Dermis blood vessel endothelial cell (primary cell): ENCODE measurements at places on chromosomes 5 and 9. TPM values are rescaled to one million over a fixed set of nuclear protein-coding genes. Genes with fewer than 3 reads are reported as not detected.

DNA sequence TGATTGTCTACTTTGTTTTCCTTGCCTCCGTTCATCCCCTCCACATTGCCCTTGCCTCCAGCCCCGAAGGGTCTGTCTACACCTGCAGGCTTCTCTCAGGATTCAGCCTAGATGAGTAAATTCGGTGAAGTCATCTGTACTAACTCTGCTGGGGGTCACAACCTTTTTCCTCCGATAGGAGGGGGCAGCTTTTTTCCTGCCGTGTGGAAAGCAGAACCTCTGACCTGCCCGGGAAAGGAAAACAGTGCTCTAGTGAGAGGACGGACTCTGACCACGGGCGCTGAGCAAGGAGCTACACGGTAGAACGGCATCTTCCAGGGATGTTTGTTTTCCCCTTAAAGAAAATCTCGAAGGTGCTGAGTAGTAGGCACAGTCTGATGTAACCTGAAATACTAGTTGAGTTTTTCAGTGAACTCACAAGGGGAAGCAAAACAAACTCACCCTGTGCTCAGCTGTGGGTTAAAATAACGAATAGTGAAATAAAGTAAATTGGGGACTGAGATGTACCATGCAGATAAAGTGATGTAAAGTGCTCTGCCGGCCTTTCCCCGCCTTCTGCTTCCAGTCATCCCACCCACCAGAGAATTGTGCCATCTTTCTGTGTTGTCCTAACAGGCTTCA is 281.8 kb downstream of the AOPEP start:
- peak; percentile 66 for DNase-seq

DNA sequence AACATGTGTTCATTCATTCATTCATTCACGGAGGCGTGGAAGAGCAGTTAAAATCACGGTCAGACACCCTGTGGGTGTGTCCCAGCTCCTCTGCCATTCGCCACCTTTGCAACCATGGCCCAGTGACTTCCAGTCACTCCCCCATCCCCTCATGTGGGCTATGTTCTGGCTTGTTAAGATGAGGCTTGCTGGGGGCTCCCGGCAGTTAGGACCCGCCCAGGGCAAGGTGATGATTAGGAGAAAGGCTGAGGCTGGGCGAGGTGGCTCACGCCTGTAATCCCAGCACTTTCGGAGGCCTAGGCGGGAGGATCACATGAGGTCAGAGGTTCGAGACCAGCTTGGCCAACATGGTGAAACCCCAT is 24.9 kb upstream of the PTGES start:
- no peak for DNase-seq

Gene PCDHB10
- total RNA-seq, result 0.51 and 0.70 TPM in 2 replicates

- DNase-seq, result no peak
Measured at GRCh38 chr5:39658866-39659265, 234.1 kb upstream of the DAB2 start.

Gene TMC1
- total RNA-seq, result 0.74 and 3.4 TPM in 2 replicates

- DNase-seq, result no peak
Measured at GRCh38 chr9:38333047-38333446, 59.5 kb upstream of the ALDH1B1 start.

DNA sequence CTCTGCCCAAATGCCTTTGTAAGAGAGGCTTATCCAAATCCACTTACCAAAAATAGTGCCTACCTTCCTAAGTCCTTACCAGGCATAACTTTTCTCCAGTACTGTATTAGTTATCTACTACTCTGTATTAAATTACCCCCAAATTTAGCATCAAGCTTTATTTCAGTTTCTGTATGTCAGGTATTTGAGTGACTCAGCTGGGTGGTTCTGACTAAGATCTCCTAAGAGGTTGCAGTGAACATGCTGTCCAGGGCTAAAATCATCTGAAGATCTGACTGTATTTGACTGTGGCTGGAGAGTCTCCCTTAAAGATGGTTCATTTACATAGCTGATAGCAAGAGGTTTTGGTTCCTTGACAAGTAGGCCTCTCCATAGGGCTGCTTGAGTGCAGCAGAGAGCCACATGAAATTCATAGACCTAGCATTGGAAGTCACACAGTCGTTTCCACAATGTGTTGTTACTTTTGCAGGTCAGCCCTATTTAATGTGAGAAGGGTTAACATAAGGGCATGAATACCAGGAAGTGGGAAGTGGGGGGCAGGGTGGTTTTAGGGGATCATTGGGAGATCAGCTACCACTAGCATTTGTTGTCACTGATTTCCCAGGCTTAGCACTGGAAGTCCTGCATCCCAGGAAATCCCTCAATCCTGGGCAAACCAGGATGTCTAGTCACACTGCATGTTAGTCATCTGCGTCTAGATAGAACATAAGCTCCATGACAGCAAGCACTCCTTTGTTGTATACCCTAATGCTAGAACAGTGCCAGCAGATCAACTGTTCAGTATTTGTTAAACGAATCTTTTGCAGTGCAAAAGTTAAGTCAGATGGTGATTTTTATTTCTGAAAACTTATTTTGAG is 2.0 kb upstream of the ZNF622 start:
- peak; percentile 32 for DNase-seq

GRCh38 chr5:143819716-143820115 is 7.8 kb downstream of the HMHB1 start:
- DNase-seq, result no peak

DNA sequence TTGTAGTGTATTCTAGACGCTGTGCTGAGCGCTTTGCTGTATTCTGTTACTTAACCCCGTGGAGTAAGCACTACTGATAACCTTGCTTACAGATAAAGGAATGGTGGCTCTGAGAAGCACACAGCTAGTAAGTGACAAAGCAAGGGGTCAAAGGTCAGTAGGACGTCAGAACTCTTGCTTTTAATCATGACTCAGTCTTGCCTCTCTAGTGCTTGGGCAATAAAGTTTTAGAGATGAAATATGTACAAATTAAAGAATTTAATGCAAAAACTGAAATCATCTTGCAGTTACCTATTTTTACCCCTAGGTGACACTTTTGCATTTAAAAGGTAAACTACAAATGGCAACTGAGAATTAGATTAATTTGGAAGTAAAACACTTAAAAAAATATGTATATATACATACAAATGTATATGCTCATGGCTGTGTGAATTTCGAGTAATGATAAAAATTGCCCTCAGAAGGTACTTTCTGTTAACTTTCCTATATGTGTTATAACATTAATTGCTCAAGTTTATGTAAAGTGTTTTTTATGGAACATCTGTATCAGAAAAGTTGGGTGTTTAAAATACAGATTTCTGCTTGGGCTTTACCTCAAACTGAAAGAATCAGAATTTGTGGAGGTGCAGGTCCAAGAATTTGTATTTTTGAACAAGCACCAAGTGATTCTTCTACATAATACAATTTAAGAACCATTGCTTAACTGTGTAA is 175.1 kb upstream of the DAB2 start:
- DNase-seq, result peak; percentile 40
